Fibroblast of pulmonary artery (primary cell): ENCODE measurements at places on chromosomes 7 and 10.

GRCh38 chr10:24262929-24263590 lies 54.1 kb downstream of the KIAA1217 start:
- peak; percentile 50 for DNase-seq

- DNase-seq = no peak
These were observed 7.9 kb upstream of the EMX2 start for GRCh38 chr10:117534321-117535297.

DNA sequence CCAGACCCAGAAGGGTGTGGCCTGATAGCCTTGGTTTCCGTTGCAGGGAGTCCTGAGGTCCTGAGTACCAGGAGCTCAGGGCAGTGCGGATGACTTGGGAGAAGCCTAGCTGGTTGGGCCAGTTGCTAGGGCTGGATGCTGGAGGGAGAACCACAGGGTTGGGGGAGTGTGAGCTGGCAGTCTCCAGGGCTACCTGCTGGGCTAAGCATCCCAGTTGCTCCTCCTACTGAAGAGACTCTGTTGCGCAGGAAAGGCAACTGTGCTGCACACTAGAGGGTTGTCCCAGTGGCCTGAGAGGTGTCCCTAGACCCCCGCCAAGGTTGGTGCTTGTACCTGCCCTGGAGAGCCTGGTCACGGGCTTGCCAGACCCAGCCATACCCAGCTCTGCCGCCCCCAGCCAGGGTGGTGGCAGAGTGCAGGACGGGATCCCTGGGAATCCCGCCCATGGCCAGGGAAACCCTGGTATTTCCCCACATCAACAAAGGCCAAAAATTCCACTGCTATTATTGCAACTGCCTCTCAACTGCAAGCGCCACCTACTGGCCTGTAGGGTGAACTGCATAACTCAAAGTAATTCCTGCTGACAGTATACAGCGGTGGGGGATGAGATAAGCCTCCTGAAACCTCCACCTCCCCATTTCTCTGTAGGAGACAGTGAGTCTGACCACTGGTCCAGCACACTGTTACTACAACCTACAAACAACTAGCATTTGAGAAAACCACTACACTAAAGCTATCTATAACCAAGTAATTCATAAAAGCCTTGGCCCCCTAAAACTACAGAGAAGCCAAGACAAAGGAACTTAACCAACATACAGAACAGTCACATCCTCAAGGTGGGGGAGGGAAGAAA lies 67.6 kb upstream of the DDC start:
- peak; percentile 70 for DNase-seq

DNA sequence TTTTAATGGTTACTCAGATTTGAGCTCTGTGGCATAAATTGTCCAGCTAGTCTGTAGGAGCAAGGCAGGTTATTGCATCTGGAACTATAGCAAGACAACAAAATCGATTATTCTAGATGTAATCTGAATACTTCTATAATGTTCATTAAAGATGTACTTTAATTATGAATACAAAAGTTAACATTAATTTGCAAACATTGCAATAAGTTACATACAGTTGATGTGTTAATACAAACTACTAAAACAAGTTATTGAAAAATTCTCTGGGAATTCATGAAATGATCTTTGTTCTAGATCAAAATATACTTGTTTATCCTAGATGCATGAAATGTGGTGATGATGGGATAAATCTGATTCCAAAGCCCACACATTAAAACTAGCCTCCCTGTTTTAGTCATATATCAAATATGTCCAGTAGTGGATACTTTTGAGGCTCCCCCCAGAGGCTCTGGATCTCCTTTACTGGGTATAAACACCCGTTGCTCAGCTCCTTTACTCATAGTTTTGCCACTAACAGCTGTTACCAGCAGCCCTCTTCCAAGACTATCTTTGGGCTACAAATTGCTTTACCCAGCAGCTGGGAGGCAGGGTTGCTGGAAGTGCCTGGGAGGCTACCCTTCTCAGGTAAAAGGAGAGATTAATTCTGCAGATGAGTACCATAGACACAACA lies 78.1 kb downstream of the ARL4A start:
- no peak for DNase-seq

DNA sequence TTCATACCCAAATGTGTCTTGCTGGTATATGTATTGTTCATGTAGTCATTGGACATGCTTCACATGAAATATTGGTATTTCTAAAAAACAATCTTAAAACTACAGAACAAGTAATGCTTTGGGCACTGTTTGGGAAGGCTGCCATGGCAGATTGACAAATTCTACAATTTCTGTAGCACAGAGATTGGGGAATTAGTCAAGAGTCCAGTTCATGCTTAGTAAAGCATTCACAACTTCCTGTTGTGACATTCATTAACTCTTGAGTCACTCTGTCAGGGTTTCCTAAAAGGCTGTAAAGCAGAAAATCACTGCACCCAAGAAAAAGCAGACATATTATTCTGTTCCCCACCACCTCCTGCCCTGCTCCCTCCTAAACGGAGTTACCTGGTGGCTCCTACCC lies 398.9 kb downstream of the PHTF2 start:
- DNase-seq = peak; percentile 80

GRCh38 chr10:49082766-49083165 lies 32.6 kb downstream of the VSTM4 start:
- DNase-seq = no peak

DNA sequence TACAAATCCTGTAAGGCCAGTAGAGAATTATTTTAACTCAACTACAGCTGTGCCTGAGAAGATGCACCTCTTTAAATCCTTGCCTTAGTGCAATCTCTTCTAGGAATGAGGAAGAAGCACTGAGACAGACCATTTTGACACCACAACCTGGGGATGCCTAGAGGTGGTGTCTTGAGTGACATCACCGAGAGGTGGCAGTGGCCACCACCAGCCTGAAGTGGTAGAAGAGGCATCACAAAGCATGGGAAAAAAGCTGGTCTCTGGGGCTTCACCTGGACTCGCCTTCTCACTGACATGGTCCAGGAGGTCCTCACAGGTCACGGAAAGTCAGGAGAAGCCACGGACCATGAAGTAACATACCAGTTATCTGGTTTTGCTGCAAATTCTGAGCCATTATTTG lies 99.2 kb upstream of the PDLIM1 start:
- DNase-seq = no peak

DNA sequence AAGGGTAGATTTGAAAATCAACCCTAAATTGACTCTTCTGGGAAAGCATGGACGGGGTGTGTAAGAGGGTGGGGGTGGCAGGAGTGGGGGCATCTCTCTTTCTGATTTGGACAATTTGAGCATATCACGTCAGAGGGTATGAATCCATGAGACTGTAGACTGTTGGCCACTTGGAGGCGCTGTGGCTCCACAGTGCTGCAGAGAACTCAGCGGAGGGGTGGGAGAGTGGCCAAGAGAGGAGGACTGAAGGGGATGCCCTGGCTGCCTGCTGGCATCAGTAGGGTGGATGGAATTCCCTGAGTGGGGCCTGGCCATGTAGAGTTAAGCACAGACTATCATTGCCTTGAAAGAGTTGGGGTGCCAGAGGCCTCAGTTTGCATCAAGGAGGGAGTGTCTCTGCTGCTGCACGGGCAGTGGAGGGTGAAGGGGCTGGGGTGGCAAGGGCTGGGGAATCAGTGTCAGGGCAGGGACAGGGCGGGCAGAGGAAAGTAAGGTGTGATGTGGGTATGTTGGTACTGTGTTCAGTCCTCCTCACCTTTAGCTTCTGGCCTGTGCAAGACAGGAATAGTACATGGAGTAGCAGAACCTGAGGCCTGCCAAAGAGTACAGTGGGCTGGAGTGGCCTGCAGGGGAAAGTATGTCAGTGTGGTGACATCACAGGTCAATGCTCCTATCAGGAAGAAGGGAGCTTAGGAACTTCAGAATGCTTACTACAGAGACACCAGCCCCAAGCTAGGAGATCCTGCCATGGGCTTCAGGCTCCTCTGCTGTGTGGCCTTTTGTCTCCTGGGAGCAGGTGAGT lies 133.5 kb upstream of the PRSS58 start:
- DNase-seq = no peak
